ENCODE measurements at places on chromosomes 6 and 20.
A peak's percentile ranks its signal among the peaks of the same experiment; 100 is the strongest.

- no peak for DNase-seq
These were observed 109.2 kb downstream of the FOXF2 start for GRCh38 chr6:1498491-1499113.

- DNase-seq: no peak
These were observed 224.4 kb upstream of the PMEPA1 start for GRCh38 chr20:57934007-57934805.

GRCh38 chr6:42203183-42203582 is 8.4 kb upstream of the GUCA1B start:
- DNase-seq: no peak

DNA sequence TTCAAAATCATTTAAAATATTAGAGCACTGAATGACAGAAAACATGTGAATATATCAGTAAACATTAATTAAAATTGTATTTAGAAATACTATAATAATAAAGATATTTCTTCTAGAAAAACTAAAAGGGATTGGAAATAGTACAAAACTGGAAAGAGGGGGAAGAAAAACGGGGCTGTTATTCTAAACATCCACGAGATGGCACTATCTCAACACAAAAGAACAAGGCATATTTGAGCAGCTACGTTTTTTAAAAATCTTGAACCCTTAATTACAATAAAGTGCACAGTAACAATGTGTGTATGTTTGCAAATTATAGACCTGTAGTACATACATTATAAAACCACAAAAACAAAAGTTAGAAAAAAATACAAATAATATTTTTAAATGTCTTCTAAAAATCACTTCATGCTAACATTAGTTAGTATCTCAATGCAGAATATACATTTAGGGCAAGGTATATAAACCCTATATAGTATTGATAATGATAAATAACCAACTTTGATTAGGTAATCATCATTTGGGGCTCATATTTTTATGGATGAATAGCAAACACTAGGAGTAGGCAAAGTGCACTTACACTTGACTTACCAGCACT is 42.5 kb upstream of the PNISR start:
- DNase-seq: no peak

DNA sequence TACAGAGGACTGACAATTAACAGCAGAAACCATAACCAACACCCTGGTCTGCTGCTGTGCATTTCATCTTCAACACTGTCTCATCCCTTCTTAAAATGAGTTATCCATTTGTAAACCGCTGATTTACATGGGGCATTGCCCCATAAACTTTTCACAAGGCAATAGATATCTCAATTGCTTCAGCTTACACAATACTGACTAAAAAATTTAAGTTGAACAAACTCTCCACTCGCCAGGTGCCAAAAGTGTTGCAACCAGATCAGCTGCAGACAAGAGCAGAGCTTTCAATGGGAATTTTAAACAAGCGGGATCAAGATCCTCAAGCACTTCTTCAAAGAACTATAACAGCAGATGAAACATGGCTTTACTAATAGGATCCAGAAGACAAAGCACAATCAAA is 183.0 kb downstream of the TASP1 start:
- no peak for DNase-seq

DNA sequence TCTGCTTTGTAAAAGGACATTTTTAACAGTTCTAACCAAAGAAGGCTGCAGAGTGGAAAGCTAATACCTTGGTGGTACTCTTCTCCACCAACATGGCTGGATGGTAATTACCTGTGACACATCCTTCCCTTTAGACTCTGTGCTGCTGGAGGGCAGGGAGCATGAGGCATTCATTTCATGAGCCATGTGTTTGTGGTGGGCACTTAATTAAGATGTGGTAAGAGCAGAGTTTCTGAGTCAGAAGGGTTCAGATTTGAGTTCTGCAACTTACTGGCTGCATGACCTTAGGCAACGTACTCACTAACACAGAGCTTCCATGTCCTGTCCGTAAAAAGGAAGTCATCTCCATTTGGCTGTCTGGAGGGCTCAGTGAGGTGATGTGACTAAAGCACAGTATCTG is 9.1 kb upstream of the ZNF133 start:
- no peak for DNase-seq

DNA sequence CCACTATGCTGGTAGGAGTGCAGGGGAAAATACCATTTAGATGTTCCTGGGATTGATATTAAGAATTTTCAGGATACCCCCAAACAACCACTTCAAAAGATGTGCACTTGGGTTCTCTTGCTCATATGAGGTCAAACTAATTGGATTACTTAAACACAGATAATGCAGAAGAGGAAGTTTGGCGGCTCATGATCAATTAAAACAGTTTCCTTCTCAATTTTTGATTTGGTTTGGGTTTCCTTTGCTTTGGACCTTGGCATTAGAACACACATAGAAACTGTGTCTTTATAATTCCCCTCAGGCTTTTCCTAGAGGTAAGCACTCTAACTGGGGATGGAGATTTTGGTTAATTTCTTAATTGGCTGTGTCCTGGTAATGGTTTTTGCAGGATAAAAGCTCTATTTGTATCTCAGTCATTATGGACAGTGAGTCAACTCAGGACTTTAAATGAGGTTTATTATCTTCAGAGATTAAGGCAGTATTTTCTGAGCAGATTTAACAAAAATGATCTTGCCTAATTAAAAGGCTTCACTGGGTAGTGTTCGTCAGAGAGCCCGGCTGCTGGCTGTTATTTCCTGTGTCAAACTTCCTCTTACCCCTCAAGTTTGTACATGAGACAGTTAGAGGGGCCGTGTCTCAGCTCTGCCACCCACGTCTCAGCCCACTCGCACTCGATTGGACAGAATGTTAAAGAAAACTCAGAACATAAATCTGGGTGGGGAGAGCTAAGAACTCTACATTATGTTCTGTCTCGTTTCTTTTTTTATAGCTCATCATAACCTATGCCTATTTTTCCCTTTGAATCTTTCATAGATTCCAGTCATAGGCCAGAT is 50.3 kb upstream of the PREP start:
- DNase-seq: no peak

GRCh38 chr20:25247518-25247955 is 348 bp upstream of the PYGB start:
- DNase-seq: no peak

DNA sequence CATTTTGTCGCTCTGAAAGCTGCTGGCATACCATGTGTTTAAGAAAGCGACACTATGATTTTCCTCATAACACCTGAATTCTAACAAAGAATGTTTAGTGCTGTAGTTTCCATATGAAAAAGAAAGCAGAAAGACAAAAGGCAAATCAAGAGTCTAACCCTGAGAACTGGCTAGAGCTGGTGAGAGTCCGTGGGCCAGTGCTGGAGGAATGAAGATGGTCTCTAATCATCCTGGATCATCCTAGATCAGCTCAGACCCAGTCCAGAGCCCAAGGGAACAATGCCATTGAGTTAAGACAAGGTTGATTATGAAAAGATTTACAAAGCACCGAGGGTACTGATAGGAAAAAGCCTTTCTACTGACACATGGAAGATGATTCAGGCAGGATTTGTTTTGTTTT is 73.0 kb upstream of the MYLIP start:
- DNase-seq: no peak

GRCh38 chr6:170345662-170346061 is 39.1 kb downstream of the FAM120B start:
- no peak for DNase-seq

DNA sequence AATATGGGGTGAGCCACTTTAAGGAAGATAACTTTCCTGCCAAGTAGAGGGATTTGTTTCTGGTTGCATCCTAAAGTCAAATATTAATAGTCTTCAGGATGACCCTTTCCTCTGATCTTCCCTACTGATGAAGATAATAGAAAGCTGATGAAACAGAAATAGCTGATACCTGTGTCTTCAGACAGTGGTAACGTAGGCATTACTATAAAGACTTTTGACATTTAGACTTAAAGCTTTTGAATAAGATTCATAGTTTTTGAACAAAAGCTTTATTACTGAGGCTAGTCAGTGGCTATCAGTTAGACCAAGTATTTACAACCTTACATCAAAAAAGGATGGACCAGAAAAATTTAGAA is 1.4 kb downstream of the NEDD9 start:
- no peak for DNase-seq

- DNase-seq: no peak
These were observed 44.2 kb downstream of the AKAP12 start for GRCh38 chr6:151284012-151284411.

GRCh38 chr6:41591859-41592502 is 45.8 kb downstream of the FOXP4 start:
- peak; percentile 75 for DNase-seq

DNA sequence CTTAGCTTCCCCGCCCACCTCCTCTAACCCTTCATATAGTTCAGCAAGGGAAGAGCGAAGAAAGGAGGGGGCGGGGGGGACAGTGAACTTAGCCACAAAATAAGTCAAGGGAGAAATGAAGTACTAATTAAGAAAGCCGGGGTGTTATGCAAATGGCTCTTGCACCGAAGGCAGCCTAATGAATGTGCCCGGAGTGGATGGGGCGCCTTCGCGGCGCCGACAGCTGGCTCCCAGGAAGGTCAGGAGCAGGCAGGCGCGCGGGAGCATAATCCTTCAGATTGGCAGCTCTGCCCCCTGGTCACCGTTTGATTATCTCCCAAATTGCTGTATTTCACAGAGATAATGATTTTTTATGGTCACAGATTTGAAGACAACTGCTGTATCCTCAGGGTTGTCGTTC is 395.1 kb downstream of the TFAP2B start:
- DNase-seq: no peak

GRCh38 chr6:114651611-114652010 is 308.8 kb upstream of the HS3ST5 start:
- DNase-seq: no peak

DNA sequence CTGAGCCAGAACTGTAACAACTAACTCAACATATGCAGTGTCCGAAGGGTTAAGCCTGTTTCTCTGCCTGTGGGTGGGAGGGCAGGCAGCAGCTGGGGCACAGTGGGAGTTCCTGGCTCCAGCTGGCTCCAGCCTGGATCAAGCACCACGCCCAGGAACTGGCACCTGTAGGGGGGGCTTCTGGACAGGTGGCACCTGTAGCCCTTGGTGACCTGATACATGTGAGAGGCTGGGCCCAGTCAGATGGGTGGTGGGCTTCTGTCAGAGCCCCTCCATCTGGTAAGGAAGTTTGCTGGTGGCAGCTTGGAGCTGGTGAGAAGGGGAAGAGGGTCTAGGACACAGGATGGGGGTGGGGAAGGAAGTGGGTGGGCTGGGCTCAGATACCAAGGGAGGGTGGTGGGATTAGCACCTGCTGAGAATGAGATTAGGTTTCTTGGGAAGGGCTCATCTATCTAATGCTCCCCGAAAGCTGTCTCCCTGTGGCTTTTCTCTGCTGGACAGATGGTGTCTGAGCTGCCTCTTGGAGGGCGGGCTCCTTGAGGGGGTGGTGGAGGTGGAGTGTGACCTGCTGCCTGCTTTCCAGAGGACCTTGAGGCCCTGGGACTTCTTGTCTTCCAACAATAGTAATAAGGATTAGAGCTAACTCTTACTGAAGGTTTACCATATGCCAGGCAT is 28.5 kb downstream of the BCL2L1 start:
- no peak for DNase-seq

DNA sequence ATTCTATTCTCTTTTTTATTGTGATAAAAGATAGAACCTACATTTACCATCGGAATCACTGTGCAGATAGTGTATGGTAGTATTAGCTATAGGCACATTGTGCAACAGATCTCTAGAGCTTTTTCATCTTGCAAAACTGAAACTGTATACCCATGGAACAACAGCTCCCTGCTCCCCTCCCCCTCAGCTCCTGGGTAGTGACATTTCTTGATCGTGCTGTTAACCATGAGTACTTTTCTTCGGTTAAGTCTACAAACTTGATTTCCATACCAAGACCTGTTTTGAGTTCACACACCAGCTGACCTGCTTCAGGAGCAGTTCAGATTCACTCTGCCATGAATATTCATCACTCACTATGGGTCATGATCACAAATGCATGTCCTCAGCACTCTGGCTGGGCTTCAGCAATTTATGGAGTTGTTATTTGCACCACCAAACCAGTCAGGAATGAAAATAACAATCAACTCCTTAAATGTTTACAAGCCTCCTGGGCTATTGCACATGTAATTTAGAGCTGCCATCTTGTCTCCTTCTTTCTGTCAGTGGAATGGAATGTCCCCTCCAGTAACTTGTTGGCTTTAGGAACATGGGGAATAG is 32.8 kb downstream of the PRDM1 start:
- DNase-seq: no peak

DNA sequence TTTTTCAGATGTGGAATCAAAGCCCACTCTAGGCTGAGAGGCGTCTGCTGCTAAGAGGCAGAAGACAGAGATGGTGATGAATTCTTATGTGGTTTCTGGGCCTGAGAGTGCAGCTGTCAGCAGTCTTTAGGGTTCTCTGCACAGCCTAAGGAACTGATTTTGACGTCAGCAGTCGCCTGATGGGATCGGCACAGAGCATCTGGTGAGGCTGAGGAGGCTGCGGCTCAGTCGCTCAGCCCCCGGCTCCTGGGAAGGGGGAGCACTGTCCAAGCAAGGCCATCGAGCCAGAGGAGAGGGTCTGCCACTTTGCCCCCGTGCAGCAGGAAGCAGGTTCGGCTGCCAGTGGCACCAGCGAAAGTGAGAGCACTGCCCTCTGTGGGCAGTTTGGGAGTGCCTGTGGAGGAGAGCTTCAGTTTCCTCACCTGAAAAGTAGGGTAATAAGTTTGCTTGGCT is 92.5 kb downstream of the TCP11 start:
- no peak for DNase-seq

DNA sequence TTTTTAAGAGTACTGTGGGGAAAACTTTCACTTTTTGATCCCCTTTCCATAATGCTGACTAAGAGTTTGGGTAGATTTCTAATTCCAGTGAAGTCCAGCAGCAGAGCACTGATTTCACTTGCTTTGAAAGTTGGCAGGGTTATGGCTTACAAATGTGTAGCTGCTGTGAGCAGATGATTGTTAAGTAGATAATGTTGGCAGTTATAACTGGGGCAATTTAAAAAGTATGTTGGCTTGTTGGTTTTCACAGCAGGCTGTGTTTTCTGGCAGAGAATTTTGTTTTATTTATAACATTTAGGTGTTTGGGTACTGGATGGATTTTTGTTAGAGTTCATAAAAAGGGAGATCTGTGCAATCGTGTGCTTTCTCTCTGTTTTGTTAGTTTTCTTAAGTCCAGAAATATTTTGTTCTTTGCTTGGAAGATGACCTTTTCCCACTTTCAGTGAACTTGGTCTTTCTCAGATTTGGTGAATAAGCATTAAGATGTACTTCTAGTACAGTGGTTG is 31.4 kb downstream of the AFDN start:
- no peak for DNase-seq

GRCh38 chr6:163314791-163315470 is 99.6 kb upstream of the QKI start:
- no peak for DNase-seq

Measured in activated CD4-positive, alpha-beta T cell treated with anti-CD3 and anti-CD28 coated beads, Interleukin-2, amount 50 U/mL, for 24 hours (primary cell).